ENCODE measurements at places on chromosomes 3 and 15. TPM values are rescaled to one million over a fixed set of nuclear protein-coding genes. Genes with fewer than 3 reads are reported as not detected.

TUSC7 gene
- total RNA-seq = not detected

ANP32A gene
- 150 TPM for total RNA-seq

CD96 gene
- not detected for total RNA-seq

CYP11A1 gene
- total RNA-seq = not detected

UBA3 gene
- 41.1 TPM for total RNA-seq

LYZL4 gene
- not detected for total RNA-seq

PRR20G gene
- not detected for total RNA-seq

CASR gene
- not detected for total RNA-seq

ITIH4 gene
- total RNA-seq = 0.58 TPM

NAALADL2 gene
- 4.2 TPM for total RNA-seq

DCLK3 gene
- not detected for total RNA-seq

GOLGA6L7 gene
- total RNA-seq = not detected

SI gene
- total RNA-seq = not detected

PGBD4 gene
- total RNA-seq = 2.6 TPM

AHSG gene
- total RNA-seq = not detected

GRCh38 chr3:59326246-59327024 is 276.6 kb upstream of the CFAP20DC start:
- peak; percentile 32 for DNase-seq

GRCh38 chr3:40170395-40170794 is 139.1 kb upstream of the EIF1B start:
- DNase-seq = no peak

DNA sequence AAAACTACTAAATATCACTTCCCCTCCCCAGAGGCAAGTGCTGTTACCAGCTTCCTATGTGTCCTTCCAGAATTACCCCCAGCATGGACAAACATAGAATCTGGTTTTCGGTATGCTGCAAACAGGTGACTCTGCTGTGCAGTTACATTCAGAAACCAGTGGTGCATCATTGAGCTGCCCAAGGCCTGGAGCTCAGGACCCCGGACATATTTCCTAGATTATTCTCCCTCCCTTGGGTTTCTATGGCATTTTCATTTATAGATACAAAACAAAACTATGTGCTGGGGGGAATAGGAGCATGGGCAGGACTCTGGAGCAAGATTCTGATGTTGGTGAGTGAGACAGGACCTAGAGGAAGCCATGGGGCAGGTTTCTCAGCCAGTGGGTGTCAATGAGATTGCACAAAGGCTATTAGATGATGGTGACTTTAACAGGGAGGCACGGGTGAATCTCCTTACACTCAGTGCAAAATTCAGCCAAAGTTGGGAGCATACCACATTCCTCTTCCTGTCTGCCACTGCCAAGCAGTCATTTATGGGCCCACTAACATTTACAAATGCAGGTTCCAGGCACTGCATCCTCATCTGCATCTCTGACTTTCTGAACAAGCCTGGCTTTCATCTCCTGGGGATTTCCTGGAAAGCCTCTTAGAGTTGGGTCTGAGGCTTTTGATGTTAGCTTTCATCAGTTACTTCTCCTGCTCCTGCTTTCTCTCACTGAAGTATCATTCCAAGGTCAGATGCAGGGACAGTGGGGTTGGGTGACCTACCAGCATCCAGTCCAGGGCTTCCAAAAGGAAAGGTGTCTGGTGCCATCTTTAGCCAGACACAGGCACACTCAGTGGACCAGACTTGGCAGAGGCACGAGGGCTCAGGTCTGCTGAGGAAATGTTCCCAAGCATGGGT is 44.5 kb downstream of the CMTM7 start:
- DNase-seq = no peak

DNA sequence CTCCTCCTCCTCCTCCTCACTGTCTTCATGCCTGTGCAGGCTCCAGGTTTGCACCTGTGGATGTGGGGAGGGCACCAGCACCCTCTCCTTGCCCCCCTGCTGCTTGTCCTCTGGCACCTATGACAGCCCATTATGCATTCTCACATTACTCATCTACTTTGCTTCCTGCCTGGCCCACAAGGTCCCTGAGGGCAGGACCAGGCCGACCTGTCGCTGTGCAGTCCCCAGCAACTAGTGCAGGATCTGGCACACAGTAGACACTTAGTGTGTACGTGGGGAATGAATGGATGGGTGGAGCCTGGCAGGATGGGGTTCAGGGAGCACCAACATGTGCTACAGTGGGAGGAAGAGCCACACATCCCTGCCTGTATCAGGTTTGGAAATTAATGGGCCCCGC is 58.3 kb upstream of the TMEM115 start:
- DNase-seq = peak; percentile 17

DNA sequence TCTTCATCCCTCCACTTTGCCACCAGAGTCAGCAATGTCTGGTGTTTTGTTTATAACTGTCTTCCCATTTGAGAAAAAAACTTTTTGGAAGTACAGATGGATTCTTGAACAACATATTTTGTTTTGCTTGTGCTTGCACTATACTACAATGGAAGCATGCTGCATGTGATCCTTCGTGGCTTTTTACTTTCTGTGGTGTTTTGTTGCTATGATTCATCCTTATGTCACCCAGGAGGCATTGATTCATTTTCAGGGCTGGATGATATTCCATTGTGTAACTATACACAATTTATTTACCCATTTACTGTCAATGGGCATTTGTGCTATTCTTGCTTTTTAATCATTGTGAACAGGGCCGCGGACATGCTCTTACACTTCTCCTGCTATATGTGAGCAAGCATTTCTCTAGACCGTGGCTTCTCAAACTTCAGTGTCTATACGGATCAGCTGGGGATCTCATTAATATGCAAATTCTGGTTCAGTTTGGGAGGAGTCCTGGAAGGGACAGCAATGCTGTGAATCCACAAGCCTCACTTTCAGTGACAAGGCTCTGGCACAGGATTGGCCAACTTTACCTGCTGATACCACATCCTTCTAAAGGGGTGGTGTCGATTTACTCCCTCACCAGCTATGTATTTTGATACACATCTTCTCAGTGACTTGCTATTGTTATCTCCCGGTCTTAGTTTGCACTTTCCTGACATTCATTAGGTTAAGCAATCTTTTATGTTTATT is 65.9 kb downstream of the POLR2M start:
- peak; percentile 51 for DNase-seq

- peak; percentile 91 for DNase-seq
These were observed 69.4 kb downstream of the FHIT start for GRCh38 chr3:61181874-61182273.

- DNase-seq = no peak
These were observed 15.5 kb downstream of the ETV5 start for GRCh38 chr3:186093271-186093900.

- no peak for DNase-seq
These were observed 203.8 kb downstream of the UACA start for GRCh38 chr15:70559265-70560239.

DNA sequence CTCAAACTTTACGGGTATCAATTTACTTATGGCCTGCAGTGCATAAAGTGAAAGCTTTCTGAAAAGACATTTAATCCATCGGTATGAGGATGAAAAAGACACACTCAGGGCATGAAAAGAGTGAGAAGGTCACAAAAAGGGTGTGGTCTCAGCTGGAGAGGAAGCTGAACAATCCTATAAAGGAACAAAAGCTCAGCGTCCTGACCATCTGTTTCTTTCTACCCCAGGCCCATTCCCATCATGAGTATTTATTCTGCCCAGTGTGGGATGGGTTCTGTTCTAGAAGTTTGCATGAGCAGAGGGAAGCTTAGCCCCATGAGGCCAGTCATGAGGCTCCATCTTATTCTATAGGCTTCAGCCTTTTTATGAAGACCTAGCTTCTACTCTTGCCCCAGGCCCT is 144.6 kb downstream of the LPP start:
- no peak for DNase-seq

- no peak for DNase-seq
These were observed 418.8 kb downstream of the MAGI1 start for GRCh38 chr3:65619888-65620287.

- no peak for DNase-seq
These were observed 1036.5 kb downstream of the ROBO2 start for GRCh38 chr3:78076379-78076778.

DNA sequence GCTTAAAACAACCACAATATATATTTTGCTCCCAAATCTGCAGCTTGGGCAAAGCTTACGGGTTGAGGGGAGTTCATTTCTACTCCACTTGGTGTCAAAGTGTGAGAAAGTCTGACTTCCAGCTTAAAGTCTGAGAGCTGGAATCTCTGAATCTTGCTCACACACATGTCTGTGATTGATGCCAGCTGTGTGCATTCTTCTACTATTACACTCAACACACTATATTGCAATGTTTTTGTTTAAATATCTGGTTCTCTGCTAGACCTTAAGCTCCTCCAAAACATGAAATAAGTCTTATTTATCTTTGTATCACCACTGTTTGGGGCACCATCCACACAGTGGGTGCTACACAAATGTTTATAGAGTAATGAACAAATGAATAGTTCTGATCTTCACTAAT is 36.7 kb upstream of the SECISBP2L start:
- no peak for DNase-seq

- no peak for DNase-seq
These were observed 26.6 kb upstream of the B3GNT5 start for GRCh38 chr3:183226333-183226890.

DNA sequence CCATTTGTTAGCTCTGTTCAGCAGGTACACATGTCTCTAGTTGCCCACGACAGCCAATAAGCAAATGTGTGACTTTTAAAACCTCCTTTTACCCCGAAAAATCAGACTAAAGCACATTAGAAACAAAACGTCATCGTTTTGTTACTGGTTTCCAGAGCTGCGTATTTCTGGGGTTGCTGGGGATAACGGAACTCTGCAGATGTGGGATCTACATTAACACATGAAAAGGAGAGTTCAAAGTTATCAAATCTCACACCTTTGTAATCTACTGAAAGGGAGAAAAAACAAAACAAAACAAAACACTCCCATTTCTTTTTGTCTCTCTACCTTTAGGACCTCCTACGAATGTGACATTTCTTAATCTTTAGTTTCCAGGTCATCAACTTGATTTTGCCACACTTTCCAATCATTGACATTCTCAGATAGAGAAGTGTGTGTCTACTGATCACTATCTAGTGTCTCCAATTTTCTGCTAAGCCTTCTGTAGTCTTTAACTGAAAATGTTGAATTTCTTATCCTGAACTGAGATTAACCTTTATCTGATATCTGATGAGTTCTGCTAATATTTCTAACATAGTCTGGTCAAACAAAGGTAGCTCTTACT is 93.0 kb upstream of the TSPAN3 start:
- no peak for DNase-seq

DNA sequence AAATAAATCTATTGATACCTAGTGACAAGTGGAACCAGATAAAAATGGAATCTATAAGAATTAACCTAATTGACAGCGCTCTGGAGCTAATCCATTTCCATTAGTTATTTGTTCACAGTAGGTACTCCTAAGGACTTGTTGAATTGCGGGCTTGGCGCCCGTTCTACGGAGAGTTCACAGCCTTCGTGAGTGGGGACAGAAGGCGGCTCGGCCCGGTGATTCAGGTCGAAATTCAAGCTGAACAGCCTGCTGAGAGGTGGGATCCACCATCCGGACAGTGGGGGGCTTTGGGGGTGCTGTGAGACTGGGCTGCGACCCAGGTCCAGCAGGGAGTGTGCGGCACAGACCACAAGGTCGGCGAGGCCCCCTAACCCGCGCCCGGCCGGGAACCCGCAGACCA is 779 bp upstream of the CTNNB1 start:
- DNase-seq = no peak

DNA sequence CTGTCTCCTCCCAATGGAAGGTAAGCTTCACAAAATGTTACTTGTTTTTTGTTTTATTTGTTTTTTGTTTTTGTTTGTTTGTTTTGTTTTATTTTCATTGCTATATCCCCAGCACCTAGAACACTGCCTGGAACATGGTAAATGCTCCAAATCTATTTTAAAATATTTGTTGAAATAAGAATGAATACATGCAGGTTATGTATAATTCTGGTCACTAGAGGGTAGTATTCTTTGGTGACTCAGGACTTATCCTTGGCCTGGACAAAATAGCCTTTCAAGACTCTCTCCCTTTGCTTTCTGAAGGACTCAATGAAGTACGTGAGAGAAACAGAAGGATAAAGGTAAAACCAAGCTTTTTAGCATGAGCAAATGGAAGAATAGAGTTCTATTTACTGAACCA is 46.9 kb upstream of the PPP2R3A start:
- DNase-seq = peak; percentile 52

DNA sequence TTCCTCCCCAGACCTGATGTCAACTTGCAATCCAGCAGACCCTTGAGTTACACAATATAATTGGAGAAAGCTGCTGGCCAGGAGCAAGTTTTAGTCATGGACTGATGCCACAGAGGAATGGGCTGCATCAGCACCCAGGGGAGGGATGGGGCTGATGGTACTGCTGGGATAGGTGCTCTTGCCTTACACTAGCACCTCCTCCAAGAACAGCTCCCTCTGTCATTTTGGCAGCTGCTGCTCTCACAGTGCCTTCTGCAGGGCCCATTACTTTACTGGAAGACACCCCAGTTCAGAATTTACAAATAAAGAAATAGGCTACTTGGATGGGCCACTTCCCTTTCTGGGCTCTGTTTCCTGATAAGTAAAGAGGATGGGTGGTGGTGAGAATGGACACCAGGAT is 85.3 kb upstream of the RORA start:
- DNase-seq = no peak

DNA sequence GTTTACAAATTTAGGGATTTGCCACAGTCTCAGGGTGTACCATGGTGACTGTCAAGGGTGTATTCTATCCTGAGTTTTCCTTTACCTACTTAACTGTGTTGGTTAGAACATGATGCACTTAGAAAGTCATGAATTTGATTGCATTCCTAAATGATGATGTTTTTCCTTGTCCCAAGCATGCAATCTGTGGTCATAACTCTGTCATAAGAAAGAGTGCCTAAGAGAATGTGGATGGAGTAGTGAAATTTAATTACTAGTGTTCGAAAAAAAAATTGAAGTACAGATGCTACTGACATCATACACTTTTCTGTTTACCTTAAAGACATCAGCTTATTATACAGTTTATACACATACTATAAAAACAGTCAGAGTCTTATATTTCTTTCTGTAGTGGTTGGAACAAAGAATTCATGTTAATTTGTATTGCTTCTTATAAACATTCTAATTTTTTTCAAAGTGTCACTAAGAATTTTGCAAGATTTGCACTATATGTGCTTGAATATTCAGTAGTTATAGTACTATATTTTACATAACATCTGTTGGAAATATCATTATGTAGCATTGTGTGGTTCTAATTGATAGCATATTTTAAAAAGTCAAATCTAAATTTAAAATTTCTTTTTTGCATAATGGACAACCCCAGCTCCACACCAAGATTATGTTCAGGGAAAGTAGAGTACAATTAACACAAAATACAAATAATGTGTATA is 231.3 kb upstream of the KCNMB2 start:
- DNase-seq = no peak

Data from MCF 10A (cell line).